Left ventricle myocardium inferior (tissue), 1 donor: ENCODE measurements at places on chromosomes 5 and 9.
A peak's percentile ranks its signal among the peaks of the same experiment; 100 is the strongest.

DNA sequence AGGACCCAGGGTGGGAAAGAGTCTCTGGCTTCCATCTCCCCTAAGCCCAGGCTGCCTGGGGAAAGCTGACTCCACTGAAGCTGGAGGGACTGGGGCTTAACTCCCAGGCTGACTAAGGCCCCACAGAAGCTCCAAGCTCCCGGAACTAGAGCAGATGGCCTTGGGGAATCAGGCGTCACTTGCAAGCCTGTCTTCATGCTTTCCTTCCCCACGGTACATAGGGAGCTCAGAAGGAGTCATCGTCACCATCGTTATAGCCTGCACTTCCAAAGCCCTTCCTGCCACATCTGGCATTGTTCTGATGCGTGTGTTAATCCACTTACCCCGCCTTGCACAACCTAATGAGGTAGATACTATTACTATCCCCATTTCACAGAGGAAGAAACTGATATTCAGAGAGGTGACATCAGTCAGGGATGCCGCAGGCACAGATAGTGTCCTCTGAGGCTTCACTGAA, 11.5 kb downstream of the AQP3 start:
- no peak for DNase-seq

DNA sequence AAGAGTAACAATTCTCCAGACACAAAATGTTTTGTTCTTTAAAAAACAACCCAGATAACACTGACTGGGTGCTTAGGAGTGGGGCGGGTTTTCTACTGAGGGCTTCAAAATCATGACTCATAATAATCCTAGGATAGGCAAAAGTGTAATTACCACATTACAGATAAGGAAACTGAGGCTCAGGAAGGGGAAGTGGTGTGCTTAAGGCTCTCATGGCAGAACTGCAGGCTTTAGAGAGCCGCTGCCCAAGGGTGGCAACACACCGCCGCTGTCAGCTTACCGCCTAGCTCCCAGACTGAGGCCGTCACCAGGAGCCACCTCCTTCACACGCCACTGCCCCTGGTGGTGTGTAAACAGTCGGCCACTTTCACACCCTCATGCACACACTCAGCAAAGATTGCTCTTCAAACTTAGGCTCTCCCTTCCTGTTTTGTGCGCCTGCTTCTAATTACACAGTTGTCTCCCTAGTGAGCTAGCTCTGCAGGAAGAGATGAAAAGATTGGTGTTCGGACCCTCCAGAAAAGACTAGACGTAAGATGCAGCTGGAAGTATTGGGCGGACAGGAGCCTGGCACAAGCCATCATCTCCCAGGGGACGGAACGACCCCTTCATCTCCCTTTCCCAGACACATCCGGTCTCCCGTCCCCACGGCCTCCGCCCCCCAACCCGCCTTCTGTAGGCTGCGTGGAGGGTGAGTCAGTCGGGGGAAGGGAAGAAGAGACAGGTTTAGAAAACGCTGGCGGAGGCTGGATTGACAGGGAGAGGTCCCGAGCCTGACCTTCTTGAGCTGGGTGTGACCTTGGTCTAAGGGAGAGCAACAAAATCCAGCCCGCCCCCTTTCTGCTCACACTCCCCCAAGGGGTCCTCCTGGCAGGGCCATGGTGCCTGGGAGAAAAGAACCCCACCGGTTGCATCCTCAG, 162.7 kb downstream of the SYK start:
- no peak for DNase-seq

DNA sequence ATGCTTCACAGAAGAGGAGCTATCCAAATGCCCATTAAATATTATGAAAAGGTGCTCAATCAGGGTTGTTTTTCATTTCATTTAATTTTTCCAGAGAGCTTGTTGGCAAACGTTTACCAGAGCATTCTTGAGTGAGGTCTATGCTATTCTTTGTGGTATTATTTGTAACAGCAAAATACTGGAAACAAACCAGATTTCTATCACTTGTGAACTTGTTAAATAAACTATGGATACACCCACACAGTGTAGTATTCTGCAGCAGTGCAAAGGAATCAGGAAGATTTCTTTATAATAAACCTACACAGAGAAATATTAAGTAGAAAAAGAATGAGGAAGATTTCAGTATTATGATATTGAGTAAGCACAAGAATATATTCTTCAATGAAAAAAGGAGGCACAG, 15.0 kb upstream of the SLC1A1 start:
- DNase-seq = no peak

- DNase-seq = no peak
These were observed 60.8 kb upstream of the TMC1 start for GRCh38 chr9:72460342-72461312.

- no peak for DNase-seq
These were observed 222.6 kb downstream of the ROR2 start for GRCh38 chr9:91727316-91727861.

DNA sequence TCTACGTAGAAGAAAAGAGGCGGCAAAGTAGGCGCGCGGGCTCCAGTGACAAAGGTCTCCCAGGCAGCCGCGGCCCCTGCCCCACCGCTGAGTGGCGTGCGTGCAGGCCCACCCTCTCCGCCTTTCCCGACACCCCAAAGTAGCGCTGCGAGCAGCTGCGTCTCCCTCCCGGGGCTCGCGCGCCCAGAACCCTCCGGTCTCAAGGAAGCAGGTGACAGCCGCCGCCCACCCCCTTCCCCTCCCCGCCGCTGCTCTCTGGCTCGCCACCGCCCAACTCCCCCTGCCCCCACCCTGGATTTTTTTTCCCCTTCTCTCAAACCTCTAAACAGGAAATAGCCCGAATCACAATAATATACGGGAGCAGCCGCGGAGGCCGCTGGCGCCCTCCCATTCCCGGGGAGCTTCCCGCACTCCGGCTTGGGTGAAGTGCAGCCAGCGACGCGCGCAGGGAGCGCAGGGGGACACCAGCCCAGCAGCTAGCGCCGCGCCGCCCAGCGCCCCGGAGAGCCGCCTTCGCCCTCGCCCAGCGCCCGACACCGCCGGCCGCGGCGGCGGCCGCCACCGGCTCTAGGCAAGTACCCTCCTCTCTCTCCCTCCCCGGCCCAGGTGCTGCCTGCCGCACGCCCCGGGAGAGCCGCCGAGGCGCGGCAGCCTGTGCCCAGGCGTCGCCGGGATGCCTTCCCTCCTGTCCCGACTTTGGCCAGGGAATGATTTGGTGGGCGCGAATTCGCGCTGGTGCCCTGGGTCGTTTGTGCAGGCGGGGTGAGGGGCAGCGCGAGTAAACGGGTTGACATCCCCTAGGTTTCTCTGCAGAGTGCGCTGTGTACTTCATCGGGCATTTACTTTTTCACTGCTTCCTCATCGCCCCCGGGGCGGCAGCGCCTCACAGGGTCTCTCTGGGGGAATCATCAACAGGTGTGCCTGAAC, 52.7 kb upstream of the TJP2 start:
- DNase-seq = peak; percentile 48

- no peak for DNase-seq
These were observed 49.4 kb downstream of the SLIT3 start for GRCh38 chr5:169251333-169252084.

DNA sequence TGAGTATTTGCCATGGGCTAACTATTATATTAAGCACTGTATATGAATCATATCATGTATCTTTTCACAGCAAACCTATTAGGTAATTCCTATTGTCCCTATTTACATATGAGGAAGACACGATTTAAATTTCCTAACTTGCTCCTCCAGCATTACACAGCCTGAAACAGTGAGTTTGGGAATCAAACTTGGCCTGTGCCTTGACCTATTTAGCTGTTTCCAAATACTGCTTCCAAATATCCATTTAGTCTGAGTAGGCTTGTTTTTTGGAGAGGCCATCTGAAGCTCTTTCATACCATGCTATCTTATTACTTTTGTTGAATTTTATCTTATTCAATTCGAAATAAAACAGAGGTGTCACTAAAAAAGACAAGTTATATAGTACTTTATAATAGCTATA, 447.3 kb upstream of the MPDZ start:
- no peak for DNase-seq

GRCh38 chr5:178785999-178786398, 55.5 kb upstream of the ZNF354A start:
- DNase-seq = no peak

DNA sequence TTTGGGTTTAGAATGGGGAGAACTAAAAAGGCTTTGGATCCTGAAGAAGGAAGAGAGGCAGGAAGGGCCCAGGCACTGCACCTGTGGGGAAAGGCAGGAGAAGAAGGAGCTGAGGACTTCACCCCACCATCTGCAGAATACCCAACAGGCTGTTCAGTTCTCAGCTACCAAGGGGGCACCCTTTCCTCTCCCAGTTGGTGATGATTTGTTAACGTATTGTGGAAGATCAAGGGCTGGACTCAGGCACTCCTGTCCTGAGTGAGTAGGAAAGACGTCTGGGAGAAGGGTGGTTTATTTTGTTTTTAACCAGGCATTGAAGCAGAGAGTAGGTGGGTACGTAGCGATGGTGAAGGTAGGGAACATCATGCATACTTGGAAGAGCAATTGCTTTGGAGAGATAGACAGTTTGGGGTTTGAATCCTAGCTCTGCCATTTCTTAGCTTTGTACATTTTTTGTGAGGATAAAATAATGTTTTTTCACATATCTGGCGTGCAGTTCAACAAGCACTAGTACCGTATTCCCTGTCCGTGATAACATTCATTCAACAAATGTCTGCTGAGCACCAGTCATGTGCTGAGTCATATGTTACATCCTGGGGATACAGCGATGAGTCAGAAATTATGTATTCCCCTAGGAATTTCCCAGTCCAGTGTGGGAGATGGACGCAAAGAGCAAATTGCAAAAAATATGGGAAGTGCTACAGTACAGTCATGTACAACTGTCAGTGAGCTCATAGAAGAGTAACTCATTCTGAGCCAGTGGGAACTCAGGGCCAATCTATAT, 2.1 kb downstream of the MSANTD3 start:
- DNase-seq = no peak

GRCh38 chr5:181052672-181053487, 12.8 kb downstream of the BTNL9 start:
- DNase-seq = peak; percentile 26

DNA sequence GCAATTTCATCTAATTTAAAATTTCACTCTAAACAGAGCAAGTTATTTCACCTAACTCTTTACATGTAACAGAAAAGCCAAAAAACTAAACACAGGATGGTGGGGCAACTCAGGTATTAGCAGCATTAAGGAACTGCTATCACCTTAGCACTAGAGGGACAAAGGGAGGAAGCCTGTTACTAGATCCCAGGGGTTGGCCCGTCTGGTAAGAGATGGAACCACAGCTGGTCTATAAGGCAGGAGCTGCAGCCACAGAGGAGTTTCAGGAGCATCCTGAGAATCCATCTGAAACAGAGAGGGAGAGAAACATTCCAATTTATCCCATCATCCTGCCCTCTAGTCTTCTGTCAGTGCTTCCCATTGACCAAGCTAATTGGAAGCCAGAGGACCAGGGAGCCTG, 300.3 kb downstream of the MRPS30 start:
- DNase-seq = no peak

GRCh38 chr9:15271403-15271802, 35.6 kb downstream of the TTC39B start:
- no peak for DNase-seq

- DNase-seq = no peak
These were observed 100.7 kb downstream of the LMNB1 start for GRCh38 chr5:126877602-126878001.

GRCh38 chr5:169656125-169656901, 19.2 kb downstream of the DOCK2 start:
- peak; percentile 22 for DNase-seq

- DNase-seq = no peak
These were observed 15.4 kb downstream of the TMEM268 start for GRCh38 chr9:114626415-114627020.

DNA sequence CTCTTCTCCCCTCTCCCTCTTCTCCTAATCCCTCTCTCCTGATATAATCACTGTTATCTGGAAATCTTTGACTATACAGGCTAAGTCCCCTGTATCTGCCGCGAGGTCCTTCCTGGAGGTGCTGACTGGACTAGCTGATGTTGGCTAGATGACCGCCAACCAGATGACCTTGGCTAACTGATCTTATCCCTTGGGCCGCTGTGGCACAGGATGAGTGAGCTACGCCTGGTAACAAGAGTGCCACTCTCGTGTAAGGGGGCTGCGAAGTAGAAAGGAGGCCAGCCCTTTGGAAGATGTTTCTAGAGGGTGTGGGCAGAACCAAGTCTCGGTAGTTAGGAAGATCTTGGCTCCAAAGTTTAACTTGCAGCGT, 345 bp upstream of the PRRC1 start:
- peak; percentile 17 for DNase-seq

- DNase-seq = no peak
These were observed 42.7 kb downstream of the NDUFS4 start for GRCh38 chr5:53603009-53603687.

GRCh38 chr5:30574761-30575160, 618.7 kb upstream of the CDH6 start:
- DNase-seq = no peak

DNA sequence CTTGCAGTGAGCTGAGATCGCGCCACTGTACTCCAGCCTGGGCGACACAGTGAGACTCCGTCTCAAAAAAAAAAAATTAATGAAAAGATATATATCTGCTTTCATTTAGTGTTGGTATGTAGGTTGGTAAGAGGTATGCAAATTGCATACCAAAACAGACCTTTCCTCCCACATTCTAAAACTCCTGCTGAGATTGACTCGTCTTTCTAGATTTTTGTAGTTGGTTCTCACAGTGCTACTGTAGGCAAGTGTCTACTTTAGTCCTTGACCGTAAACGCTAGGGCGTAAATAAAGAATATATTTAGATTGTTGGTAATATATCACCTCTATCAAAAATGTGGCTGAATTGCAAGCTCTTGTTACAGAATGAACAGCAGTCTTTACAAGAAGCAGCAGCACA, 445.9 kb downstream of the CHSY3 start:
- DNase-seq = no peak

DNA sequence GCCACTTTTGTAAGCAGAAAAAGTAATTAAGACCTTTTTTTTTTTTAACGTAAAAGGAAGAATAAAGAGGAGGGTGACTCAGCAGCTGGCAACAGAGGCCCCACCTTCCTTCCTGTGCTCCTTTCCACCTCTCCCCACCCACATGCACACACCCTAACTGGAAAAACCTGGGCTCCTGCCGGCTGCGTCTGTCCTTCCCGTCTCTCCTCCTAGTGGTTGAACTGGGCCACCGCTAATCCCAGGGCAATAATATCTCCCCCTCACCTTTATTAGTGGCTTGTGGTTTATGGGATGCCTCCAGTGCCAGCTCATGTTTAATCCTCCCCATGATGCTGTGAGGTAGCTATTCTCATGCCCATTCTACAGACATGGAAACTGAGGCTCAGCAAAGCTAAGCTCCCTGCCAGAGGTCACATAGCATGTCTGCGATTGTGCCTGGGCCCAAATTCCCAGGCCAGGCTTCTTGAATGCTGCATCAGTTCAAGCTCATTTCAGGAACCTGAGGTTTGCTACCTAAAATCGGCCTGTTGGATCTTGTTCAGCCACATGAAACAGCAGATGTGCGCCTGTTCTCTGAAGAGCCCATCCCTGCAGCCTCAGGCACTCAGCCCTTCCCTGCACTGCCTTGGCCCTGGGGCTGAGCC, 60.9 kb upstream of the IL17B start:
- no peak for DNase-seq

GRCh38 chr5:1387059-1387755, 42.3 kb upstream of the CLPTM1L start:
- DNase-seq = no peak

DNA sequence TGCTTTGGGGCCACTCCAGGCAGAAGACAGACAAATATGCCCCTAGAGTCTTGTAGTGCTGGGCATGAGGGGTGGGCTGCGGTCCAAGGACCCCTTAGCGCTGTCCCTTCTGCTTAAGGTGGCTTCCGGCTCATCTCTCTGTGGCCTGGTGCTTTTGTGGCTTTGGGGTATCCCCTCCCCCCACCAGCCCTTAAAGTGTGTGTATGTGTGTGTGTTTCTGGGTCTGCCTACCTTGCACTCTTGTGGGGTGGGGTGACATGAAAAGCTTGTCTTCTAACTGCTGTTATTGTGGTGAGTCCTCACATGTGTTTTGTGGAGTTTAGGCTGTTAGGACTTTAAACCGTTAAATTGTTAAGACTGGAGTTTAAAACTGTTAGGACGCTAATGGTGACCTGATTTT, 23.6 kb downstream of the MARCHF6 start:
- DNase-seq = no peak
